ENCODE measurements at places on chromosomes 7 and 10. TPM values are rescaled to one million over a fixed set of nuclear protein-coding genes. Genes with fewer than 3 reads are reported as not detected.

The LIPF gene
- not detected for total RNA-seq

GRCh38 chr10:69179089-69179742 is 818 bp upstream of the SUPV3L1 start:
- DNase-seq, result no peak

DNA sequence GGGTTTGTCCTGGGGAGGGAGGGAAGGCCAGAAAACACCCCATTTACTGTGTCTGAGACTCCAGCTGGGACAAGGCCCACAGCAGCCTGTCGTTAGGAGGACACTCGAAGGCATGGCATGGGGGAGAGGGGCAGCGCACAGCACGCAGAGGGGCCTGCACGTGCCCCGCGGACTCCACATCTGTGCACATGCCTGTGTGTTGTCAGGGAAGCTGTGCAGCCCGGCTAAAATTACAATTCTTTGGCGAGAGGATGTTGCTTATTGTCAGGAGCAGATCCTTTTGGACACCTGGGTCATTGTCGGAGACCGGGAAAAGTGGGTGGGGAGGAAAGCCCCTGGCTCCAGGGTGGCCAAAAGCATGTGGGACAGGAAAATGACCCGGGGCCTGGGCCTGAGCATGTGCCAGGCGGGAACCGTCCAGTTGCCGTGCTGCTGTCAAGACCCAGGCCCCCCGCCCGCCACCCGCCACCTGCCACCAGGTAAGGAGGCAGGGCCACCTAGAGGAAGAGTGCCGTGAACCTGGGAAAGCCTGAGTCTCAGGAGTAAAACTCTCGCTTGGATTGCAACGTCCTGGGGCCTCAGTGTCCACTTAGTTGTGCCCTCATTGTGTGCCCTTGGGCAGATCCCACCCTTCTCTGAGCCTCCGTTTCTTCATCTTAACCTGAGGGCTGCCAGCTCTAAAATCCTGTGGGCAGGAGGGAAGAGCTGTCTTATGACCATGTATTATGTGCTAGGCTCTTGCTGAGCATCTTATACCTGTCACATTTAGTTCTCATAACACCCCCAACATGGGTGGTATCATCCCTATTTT is 7.2 kb downstream of the VSIR start:
- DNase-seq, result no peak

The TMEM178B gene
- not detected for total RNA-seq

DNA sequence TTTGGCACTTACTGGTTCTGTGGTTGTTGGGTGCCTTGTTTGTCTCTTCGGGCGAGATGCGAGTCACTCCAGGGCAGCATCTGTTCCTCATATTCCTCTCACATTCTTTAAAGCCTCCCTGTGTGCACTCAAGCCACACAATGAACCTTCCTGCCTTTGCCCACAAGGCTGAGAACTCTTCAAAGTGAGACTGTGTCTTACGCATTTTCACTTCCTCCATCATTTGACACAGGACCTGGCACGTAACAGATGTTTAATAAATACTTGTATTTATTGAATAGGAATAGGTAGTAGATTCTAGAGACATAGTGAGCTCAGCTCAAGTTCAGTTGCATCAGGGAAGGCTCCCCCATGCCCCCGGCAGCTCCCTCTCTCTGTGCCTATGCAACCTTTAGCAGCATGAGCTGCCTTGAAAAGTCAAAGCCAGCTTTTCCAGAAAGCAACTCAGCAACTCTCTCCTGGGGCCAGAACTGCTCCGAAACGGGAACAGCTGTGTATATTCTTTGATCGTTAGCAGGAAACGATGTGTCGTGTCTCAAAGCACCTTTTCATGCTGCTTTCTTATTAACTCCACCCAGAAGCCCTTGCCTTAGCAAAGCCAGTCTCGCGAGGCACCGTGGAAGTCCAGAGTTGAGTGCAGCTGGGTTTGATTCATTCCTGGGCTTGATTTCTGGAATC is 97.5 kb downstream of the PFKFB3 start:
- peak; percentile 43 for DNase-seq

The TBXAS1 gene
- 0.20 TPM for total RNA-seq

The PON2 gene
- 123 TPM for total RNA-seq

GRCh38 chr7:151290355-151290760 is 41.9 kb upstream of the SMARCD3 start:
- no peak for DNase-seq

The SRRM3 gene
- total RNA-seq, result 1.5 TPM

The ASAH2B gene
- total RNA-seq, result 1.6 TPM

GRCh38 chr7:69388452-69389137 is 209.7 kb upstream of the AUTS2 start:
- DNase-seq, result no peak
